ENCODE measurements at places on chromosomes 3 and 15.

- DNase-seq, result no peak
These were observed 57.3 kb downstream of the FRMD5 start for GRCh38 chr15:44137750-44138149.

GRCh38 chr15:38750786-38751185 is 186.2 kb upstream of the RASGRP1 start:
- no peak for DNase-seq

DNA sequence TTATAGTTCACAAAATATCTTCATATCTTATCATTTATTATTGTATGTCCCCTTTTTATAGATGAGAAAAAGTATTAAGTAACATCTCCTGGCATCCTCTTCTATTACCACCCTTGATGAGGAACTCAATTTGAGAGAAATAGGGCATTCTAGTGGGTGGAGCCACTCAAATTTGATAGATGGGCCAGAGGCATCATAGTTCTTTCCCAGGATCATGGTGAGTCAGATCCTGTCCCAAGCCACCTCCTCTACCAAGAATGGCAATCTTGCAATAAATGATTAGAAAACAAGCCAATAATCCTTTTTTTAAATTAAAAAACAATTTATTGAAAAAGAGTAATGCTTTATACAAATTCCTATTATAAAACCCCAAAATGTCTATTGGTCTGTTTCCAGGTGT is 16.8 kb downstream of the CLDN1 start:
- DNase-seq, result no peak

DNA sequence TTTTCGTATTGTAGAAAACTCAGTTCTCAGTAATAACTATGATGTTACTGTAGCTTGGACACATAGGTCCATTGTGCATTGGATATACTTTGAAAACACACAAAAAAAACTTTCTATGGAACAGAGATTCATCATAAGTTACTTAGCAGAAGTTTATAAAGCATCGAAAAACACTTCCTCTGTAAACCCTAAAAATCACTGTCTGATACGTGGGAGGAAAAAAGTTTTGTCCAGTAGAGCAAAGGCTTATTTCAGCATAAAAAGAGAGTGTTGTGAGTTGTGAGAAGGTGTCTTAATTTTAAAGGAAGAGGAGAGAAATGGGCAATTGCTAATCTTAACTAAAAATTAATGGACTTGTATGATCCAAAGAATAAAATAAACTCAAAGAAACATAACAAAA is 64.8 kb downstream of the OSTN start:
- no peak for DNase-seq

DNA sequence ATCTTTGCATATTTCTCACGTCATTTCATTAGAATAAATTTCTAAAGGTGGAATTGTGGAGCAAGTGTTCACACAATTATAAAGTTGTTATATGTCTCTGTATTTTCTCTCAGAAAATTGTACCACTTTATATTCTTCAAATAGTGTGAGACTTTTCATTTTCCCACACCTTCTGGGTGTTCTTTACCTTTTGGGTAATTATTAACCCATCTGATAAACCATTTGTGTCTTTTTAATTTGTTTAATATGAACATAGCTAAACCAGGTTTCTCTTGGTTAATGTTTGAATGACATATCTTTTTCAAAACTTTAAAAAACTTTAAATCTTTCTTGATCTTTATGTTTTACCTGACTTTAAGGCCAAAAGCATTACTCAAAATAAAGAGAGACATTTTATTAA is 40.5 kb downstream of the DZIP3 start:
- DNase-seq, result no peak

DNA sequence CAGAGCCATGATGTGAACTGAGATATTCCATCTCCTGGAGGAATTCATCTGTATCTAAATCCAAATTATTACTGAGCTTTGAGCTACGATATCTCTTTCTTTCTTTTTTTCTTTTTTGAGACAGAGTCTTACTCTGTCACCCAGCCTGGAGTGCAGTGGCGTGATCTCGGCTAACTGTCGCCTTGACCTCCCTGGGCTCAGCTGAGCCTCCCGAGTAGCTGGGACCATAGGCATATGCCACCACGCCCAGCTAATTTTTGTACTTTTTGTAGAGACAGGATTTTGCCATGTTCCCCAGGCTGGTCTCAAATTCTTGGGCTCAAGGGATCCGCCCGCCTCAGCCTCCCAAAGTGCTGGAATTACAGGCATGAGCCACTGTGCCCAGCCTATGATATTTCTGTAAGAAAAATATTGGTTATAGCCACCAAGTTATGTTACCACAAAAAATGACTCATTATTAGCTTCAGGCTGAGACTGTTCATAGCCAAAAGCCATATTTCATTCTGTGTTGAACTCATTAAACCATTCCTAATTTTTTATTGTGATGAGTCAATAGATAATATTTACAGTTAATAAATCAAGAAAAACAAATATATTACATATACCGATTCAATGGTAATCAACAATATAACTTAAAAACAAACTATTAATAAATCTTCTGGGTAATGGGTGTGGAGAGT is 27.1 kb upstream of the SLC30A4 start:
- no peak for DNase-seq

DNA sequence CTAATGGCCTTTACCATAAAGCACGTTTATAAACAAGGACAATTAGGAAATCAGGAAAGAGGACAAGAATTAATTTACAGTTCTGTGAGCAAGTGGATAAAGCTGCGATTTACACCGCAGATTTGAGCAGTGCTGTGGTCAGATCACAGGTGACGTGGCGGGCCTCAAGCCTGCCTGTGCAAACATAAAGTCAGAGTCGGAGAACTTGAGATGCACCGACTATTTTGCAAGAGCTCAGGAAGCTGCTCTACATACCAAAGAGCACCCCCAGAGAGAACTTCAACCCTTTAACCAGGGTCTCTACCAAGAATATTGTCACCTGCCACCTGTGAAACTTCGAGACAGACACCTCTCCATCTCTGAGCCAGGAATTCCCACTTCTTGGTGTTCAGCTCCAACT is 35.7 kb downstream of the MECOM start:
- no peak for DNase-seq

DNA sequence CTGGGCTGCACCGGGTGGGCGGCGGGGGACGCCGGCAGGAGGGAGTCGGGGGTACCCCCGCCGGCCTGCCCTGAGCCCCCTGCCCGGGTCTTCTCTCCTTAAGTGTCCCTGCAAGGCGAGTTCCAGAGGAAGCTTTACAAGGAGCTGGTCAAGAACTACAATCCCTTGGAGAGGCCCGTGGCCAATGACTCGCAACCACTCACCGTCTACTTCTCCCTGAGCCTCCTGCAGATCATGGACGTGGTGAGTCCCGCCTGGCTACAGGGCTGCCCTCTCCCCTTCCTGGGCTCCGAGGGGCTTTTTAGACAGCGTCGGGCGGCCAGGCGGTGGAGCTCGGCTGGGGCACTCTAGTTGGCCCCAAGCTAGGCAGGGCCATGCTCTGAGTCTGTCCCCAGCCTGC is 480 bp downstream of the CHRNA7 start:
- DNase-seq, result no peak

DNA sequence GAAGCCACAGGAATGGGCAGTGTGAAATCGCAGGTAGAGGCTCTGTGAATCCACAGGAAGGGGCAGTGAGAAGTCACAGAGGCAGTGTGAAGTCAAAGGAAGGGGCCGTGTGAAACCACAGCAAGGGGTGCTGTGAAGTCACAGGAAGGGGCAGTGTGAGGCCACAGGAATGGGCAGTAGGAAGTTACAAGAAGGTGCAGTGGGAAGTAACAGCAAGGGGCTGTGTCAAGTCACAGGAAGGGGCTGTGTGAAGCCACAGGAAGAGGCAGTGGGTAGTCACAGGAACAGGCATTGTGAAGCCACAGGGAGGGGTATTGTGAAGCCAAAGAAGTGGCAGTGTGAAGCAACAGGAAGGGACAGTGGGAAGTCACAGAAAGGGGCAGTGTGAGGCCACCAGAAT is 34.1 kb downstream of the GASK1A start:
- no peak for DNase-seq

- no peak for DNase-seq
These were observed 286.9 kb downstream of the EPHB1 start for GRCh38 chr3:135081856-135082434.

- no peak for DNase-seq
These were observed 63.1 kb downstream of the LPP start for GRCh38 chr3:188217011-188217463.

GRCh38 chr3:146277953-146278631 is 27.2 kb upstream of the PLSCR4 start:
- no peak for DNase-seq

DNA sequence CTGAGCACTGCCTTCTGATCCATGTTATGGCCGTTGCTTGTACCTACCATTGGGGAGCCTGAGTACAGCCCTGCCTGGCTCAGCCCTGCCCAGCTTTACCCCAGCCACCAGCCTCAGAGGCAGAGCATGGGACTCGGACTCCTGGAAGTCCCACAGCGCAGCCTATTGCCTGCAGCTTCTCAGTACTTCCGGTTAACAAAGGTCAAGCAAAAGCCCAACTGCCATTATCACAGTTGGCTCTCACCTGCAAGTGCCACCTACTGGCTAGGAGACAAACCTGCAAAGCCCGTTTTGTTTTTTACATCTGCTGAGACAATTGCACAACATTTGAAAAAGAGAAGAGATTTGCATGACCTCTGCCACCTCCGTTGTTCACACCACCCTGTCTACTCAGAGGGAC is 1081.7 kb downstream of the NAALADL2 start:
- no peak for DNase-seq

Measured in activated T-cell treated with anti-CD3 and anti-CD28 coated beads, Interleukin-2, amount 50 U/mL, for 24 hours (primary cell).